ENCODE measurements at places on chromosomes 2 and 18. TPM values are rescaled to one million over a fixed set of nuclear protein-coding genes. Genes with fewer than 3 reads are reported as not detected.

- peak; percentile 18 for DNase-seq
Measured at GRCh38 chr2:190344276-190344827, 963 bp downstream of the INPP1 start.

DNA sequence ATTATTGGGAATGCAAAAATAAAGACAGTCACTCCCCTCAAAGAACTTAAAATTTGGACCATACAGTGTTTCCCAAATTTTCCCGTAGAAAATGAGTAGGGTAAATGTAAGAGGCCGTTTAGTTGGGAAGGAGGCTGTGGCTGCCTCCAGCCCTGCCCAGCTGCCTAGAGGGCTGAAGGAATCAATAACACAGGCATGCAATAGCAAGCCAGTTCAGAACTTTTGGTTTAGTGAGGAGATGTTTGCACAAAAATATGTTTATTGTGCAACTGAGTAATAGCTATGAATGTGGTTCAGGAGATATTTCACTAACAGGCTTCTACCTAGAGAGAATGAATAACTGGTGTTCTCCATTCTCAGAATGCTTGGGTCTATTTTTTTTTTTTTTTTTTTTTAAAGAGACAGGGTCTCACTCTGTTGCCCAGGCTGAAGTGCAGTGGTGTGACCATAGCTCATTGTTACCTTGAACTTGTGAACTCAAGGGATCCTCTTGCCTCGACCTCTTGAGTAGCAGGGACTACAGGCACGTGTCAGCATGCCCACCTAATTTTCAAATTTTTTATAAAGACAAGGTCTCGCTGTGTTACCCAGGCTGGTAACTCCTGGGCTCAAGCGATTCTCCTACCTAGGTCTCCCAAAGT is 23.6 kb downstream of the UGP2 start:
- DNase-seq = no peak

DNA sequence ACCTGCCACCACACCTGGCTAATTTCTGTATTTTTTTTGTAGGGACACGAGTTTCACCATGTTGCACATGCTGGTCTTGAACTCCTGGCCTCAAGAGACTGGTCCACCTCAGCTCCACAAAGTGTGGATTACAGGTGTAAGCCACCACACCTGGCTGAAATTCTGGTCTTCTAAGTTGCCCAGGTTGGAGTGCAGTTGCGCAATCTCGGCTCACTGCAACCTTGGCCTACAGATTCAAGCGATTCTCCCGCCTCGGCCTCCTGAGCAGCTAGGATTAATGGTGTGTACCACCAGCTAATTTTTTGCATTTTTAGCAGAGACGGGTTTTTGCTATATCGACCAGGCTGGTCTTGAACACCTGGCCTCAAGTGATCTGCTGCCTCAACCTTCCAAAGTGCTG is 5.6 kb downstream of the POLR2D start:
- DNase-seq = no peak

- DNase-seq = no peak
Measured at GRCh38 chr2:59677158-59677557, 876.3 kb downstream of the BCL11A start.

- DNase-seq = peak; percentile 79
Measured at GRCh38 chr2:105375001-105375561, 23.8 kb downstream of the FHL2 start.

DNA sequence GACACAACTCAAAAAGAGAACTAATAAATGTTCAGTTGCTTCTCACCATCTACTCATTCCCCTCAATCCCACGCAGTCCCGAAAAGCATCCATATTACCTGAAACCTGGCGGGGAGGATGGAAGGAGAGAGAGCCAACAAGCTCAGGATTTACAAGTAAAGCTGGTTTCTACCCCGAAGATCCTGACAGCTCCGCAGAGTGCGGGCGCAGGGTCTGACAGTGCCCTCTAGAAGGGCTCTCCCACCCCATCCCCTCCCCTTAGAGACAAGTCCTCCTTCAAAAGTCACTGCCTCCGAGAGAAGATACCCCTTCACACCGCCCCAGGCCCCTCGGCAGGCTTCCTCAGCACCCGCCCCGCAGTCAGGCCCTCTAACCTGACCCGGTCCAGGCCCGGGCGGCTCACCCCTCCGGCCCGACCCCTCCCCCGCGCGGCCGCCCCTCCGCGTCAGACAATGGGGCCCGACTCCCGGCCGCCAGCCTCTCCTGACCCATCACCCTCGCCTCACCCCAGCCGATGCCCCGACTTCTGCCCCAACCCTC is 550 bp downstream of the RAB1A start:
- peak; percentile 81 for DNase-seq

- no peak for DNase-seq
Measured at GRCh38 chr2:60565472-60565871, 12.0 kb upstream of the BCL11A start.

Gene HOXD4
- total RNA-seq = 12.7 TPM

DNA sequence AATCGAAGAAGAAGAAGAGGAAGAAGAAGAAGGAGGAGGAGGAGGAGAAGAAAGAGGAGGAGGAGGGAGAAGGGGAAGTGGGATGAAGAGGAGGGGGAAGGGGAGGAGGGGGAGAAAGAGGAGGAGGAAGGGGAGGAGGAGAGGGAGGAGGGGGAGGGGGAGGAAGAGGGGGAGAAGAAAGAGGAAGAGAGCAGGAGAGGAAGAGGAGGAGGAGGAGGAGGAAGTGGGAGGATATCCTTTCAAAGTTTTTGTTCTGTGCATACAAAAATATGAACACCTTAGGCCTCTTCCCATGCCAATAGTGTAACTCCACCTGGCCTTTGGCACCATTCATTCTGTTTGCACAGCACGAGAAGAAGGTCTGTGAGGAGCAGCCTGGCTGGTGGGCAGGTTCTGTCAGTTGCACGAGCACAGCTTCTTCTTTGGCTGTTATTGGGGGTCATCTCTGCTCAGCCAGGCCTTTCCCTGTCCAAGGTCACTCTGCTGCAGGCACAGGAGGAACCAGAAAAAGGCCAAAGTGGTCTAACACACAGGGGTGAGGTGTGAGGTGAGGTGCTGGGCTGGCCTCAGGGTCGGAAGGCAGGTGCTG is 25.8 kb upstream of the PLB1 start:
- DNase-seq = no peak

- DNase-seq = no peak
Measured at GRCh38 chr2:136247204-136247950, 129.4 kb upstream of the CXCR4 start.

- no peak for DNase-seq
Measured at GRCh38 chr2:127000937-127001336, 102.2 kb downstream of the TEX51 start.

- no peak for DNase-seq
Measured at GRCh38 chr18:35397976-35398375, 20.8 kb upstream of the ZNF396 start.

- no peak for DNase-seq
Measured at GRCh38 chr18:32576296-32576916, 105.7 kb upstream of the GAREM1 start.

GRCh38 chr2:207849443-207849842 is 79.7 kb upstream of the FZD5 start:
- DNase-seq = no peak

- DNase-seq = no peak
Measured at GRCh38 chr2:15205562-15205961, 355.6 kb downstream of the NBAS start.

Gene CHRND
- total RNA-seq = 0.28 TPM

DNA sequence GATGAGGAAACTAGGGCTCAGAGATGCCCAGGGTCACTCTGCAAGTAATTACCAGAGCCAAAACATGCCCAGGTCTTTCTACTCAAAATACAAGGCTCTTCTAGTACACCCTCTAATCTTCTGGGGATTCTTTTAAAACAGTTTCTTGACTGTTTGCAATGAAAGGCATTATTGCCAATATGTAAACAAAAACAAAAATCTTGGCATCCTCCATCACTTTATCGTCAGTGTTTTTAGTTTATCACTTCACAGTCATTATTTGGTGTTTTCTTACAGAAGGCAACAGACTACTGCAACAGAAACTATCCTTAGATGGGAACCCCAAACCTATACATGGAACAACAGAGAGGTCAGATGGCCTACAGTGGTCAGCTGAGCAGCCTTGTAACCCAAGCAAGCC is 71.0 kb downstream of the KCTD18 start:
- no peak for DNase-seq

- DNase-seq = no peak
Measured at GRCh38 chr2:46555011-46555410, 75.6 kb downstream of the TMEM247 start.

Gene CENPA
- total RNA-seq = 1.0 TPM

GRCh38 chr2:21257621-21258020 is 133.9 kb downstream of the TDRD15 start:
- no peak for DNase-seq

DNA sequence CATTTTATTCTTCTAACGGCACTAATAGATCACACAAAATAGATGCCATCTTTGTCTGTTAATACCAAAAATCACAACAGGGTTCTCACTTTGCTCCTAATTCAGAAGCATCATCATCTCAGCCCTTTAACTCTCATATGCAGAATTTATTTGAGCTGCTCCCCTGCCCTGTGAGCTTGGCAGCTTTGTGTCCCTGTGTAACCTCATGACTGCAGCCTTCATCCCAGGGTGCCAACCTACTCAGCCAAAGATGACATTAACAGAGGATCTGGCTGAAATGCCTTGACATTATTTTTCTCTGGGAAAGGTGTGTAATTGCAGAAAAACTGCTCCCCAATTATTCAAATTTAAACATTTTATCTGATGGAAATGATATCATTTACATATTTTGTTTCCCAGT is 319.4 kb downstream of the NRXN1 start:
- DNase-seq = no peak

GRCh38 chr2:218406949-218407618 is 7.4 kb downstream of the CTDSP1 start:
- DNase-seq = peak; percentile 69

Gene UGT1A9
- total RNA-seq = not detected

GRCh38 chr2:114368705-114369104 is 73.7 kb upstream of the DPP10 start:
- no peak for DNase-seq

- DNase-seq = no peak
Measured at GRCh38 chr2:13676269-13676668, 956.2 kb upstream of the LRATD1 start.

DNA sequence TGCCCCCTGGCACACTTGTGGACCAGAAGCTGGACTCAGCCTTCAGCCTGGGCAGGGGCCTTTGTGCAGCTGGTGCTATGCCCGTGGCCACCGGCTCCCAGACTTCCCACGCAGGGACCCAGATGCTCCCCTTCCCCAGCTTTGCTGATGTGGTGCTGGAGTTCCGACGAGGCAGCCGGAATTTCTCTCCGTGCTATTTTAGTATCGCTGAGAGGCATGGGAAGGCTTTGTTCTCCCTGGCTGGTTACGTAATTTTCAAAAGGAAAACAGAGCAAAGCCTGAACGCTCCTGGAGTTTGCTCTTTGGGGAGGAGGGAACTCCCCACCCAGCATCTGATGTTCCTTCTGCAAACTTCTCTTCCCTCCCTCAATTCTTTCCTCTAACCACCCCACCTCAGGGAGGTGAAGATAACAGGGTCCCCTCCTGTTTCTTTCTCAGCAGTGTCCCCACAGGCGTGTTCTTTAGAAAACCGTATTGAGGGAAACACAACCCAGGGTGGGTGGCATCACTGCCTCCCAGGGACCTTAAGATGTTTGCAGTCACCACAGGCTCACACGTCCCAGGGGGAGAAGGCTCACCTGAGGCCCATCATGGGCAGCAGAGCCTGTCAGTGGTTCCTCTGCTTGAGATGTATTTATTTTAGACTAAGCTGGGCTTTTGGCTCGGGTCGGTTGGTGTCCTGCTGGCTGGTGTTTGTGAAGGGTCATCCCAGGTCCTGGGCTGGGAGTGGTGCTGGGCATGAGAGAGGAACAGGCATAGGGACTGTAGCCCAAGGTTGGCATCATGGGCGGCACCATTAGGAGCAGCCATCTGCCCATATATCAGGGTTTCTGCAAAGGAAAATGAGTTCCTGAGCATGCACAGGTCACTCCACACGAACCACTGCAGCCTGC is 95.0 kb downstream of the MAPK4 start:
- DNase-seq = peak; percentile 33

Gene KIF1A
- total RNA-seq = 1.7 TPM

Gene GALNT13
- 0.28 TPM for total RNA-seq

DNA sequence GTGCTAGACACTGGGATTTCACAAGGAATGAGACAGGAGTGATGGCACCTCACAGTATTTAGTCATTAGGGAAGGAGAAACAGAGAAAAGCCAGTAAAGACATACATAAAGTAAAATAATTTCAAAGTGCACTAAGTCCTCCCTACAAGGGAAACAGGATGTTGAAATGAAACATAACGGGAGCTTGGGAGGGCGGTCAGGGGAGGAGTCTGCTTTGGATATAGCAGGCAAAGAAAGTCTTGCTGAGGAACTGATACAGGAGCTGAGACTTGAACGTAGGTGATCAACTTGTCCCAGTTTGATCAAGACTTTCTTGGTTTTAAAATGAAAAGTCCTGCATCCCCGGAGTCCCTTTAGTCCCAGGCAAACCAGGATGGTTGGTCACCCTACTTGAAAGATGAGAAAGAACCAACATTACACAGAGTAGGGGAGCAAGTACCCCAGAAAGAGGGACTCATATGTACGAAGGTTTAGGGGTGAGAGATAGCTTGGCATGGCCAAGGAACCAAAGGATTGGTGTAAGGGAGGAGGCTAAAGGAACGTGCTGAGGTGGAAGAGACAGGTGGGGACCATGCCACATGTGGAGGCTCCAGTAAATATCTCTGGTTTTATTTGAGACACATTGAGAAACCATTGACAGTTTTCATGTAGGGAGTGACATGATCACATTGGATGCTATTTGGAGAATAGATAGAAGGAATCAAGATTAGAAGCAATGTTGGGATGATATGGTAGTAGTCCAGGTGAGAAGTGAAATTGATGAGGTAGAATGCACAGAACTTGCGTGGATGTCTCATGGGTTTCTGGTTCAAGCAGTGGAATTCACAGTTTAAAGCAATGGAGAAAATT is 28.4 kb downstream of the FBXO48 start:
- DNase-seq = no peak

Gene MYO3B
- total RNA-seq = 1.3 TPM

DNA sequence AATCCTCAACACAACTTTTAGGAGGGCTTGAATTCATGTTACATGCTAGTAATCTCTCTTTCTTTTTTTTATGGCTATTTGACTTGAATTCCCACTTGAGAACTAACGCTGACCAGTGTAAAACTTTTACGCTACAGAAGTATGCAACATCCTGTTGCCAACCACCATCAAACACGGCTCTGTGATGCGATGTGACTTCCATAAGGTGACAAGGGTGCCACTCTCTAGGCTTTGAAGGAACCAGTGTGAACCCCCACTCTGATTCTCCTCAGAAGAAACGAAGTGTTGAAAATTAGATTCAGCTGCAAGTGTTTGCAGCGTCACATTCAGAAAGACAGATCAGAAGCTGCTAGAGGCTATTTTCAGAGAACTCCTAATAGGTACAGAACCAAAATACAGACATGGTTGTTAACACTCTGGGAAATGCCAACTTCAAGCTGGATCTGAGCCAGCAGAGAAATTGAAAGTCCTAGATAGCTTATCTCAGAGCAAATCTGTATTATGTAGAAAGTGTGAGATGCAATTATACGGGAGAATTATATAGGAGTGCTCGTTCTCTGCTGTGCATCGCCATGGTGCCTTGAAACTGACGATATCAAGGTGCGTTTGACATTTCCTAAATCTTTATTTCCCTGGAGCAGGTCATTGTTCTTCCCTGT is 271.2 kb downstream of the LPIN1 start:
- no peak for DNase-seq

Gene IWS1
- total RNA-seq = 28.5 TPM

Gene LCT
- total RNA-seq = not detected

GRCh38 chr2:69926849-69927515 is 12.1 kb downstream of the MXD1 start:
- no peak for DNase-seq

- no peak for DNase-seq
Measured at GRCh38 chr2:9288233-9288632, 81.6 kb downstream of the ASAP2 start.

Gene GCKR
- 5.4 TPM for total RNA-seq

- DNase-seq = no peak
Measured at GRCh38 chr2:144630459-144631215, 110.7 kb upstream of the ZEB2 start.
